ENCODE measurements at places on chromosomes 7 and 10.

GRCh38 chr7:81608748-81609382 is 161.0 kb downstream of the HGF start:
- no peak for DNase-seq

GRCh38 chr7:133830081-133830480 is 297.1 kb upstream of the LRGUK start:
- no peak for DNase-seq

- DNase-seq, result no peak
Measured at GRCh38 chr10:52491246-52491995, 177.3 kb downstream of the DKK1 start.

DNA sequence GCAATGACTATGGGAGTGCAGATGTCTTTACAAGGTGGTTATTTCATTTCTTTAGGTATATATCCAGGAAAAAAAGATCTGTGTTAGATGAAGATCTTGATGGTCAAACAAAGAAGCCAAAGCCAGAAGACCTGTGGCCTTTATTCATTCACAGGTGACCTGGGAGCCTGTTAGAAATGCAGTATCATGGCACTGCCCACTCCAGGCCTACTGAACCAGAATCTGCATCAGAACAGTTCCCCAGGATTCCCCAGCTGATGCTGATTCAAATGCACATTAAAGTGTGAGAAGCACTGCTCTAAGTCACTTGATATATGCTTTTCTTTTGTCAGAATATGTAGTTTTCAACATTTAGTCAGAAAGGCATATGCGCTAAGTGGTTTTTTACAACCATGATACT is 251.1 kb downstream of the IPMK start:
- DNase-seq, result no peak

GRCh38 chr10:59687657-59688056 is 22.0 kb downstream of the SLC16A9 start:
- DNase-seq, result no peak

GRCh38 chr10:52479567-52479966 is 165.5 kb downstream of the DKK1 start:
- no peak for DNase-seq

DNA sequence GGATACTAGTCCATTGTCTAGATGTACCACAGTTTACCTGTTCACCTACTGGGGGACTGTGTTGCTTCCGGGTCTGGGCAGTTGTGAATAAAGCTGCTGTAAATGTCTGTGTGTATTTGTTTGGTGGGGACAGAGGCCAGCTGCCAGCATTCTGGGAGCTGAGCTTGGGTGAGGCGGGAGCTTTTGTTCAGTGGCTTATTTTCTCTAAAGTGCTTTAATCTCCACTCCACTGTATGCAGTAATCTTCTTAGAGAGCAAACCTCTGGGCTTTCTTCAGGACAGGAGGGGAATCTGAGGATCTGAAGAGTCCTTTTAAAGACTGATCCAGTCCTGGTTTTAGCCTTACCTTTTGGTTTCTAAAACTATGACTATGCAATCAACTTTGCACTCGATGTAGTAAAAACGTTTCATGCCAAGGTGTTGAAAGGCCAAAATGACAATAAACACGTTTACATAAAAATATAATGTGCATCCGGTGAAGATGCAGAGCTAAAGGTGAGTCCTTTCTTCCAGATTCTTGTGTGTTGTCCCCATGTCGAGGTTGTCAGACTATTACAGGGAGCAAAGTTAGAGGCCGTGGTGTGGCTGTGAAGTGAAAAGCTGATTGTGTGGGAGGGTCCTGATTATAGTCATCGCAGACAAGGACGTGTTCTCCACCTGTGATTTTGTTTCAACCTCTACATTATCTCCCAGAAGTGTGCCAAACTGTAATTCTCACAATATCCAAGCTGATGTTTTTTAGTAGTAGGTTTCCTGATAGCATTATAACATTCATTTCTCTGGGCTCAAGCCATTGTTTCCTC is 279.8 kb downstream of the CAMK1D start:
- no peak for DNase-seq

GRCh38 chr7:40105879-40106473 is 28.4 kb downstream of the MPLKIP start:
- no peak for DNase-seq

DNA sequence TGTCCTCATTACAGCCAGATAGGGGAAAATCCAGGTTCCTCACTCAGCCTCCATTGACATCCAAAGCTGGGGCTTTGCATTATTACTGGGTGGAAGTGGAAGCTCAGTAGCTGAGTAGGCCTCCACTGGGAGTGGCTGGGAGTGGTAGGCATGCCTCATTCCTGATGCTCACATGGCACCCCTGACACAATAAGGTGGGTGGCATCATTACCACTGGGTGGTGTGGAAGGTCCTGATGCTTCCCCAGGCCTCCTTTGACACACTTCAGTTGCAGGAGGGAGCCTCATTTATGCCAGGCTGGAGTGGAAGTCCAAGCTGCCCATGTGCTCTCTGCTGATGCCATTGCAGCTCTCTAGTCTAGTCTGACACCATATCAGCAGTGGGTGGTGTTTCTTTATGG is 48.2 kb upstream of the GPR141 start:
- DNase-seq, result no peak

- DNase-seq, result no peak
Measured at GRCh38 chr10:67621834-67622233, 74.2 kb downstream of the CTNNA3 start.

DNA sequence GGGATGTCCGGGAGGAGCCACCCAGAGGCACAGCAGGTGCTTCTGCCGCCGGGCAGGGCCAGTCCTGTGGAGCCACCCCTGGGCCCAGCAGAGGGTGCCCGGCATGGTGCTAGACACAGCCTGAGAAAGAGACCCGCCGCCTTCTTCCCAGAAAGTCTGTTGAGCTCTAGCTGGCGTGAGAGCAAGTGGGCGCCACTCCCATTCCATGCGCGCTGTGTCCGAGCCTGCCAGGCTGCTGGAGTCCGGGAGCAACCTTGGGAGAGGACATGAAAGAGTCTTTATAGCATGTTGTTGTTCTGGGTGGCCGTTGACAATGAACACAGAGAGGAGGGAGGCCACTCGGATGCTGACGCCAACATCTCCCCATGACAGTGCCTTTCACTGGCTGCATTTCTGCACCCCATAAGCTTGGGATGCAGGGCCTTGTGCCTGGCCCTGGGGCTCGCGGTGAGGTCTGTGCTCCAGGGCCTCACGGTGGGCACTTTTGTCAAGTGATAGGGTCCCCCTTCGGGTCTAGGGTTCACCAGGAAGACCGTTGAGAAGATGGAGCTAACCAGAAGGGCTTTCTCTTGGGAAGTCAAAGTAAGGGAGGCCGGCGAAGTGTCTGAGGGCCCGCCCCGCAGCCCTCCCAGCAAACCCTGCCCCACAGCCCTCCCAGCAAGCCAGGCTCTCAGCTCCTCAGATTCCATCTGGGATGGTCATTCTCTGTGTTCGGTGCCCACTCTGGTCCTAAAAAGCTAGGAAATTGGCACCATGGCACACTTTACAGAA is 47.3 kb downstream of the NKX6-2 start:
- DNase-seq, result no peak

DNA sequence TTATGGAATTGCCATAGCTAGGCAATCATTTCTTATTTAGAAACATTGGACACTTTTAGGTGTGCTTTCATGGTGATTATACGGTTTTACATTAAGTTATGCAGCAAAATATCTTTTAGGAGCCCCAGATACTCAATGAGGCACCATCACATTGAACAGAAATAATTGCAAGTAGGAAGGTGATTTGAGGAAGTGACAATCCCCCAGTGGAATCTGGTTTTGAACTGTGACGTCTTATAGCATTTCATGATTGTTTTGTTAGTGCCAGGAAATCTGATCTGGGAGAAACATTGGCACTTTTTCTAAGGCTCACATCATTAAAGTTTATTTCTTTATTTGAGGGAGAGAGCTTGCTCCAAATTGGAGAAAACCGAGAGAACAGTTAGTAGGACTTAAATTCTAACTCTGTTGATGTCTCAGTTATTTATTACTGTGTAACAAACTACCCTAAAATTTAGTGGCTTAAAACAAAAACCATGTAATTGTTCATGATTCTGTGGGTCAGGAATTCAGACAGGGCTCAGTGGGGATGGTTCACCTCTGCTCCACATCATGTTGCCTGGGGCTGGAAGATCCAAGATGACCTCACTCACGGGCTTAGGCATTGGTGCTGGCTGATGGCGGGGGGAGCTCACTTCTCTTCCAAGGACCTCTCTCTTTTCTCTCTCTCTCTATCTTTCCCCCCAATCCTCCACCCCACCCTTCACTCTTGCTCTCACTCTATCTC is 78.2 kb upstream of the STEAP1B start:
- no peak for DNase-seq

DNA sequence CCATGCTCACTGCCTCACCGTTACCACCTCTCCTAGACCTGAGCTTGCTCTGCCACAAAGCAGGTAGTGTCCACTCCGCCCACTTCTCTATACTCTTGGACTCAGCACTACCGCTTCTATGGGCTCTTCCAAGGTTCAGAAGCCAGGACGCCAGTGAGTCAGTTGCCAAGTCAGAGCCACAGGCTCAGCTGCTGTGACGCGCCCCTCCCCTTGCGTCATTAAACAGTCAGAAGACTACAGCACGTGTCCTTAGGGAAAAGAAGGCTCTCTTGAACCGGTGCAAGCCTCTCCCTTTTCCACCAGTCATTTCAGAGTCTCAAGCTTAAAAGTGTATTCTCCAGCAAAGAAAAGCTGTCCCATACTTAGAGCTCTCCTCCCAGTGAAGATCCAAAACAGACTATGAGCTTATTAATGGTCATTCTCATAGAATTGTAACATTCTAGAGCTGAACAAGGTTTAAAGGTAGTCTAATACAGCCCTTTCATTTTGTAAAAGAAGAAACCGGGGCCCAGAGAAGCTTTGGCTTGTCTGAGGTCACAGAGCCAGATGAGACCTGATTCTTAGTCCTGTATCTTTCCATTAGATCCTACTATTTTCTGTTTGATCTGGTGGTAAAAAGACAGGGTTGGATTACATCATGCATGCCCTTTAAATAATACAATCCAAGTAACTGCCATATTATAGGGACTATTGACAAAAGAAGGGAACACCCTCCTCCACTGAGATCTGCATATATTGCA is 40.9 kb upstream of the MET start:
- DNase-seq, result no peak

DNA sequence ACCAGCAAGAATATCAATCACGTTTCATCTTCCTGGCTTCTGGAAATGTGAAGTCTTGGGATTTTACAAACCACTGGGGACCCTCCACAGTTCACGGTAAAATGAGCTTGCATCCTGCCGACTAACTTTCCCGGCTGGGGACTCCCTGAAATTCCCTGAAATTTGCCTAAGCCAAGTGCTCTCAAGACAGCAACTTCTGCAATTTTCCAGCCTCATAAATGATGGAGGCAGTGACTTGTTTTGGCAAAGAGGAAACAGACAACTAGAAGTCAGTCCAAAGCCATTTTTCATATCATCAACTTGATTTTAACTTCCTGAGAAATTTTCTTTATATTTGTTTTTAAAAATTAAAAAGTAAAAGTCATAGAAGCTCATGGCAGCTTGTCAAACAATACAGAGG is 212.3 kb downstream of the FANK1 start:
- no peak for DNase-seq

- no peak for DNase-seq
Measured at GRCh38 chr7:139651308-139651707, 126.5 kb downstream of the HIPK2 start.
